Glutamatergic neuron (in vitro differentiated cells): ENCODE measurements at places on chromosomes 16 and 17. TPM values are rescaled to one million over a fixed set of nuclear protein-coding genes. Genes with fewer than 3 reads are reported as not detected.

GRCh38 chr17:42913981-42914617, 13.5 kb downstream of the G6PC1 start:
- no peak for DNase-seq

DNA sequence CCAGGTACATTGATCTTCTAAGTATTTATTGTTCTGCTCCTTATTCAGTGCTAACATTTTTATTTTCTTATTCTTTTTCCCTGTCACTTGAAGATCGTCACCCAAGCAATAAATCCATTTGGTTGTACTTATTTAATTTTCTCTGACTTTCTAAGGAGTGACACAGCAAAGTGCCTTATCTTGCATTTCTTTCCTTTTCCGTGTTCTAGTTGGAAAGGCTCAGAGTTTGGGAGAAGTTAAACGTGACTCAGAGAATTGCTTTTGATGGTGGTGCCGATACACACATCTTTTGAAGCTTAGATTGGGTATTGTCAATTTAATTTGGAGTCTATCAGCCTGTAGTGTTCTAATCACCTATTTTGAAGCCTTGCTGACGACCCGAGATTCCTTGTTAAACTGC, 72.0 kb downstream of the PITPNC1 start:
- DNase-seq, result no peak

GRCh38 chr16:20944861-20945574, 44.4 kb downstream of the LYRM1 start:
- no peak for DNase-seq

- DNase-seq, result no peak
These were observed 20.8 kb downstream of the UNC13D start for GRCh38 chr17:75823257-75824041.

- DNase-seq, result no peak
These were observed 72.0 kb downstream of the CNGB1 start for GRCh38 chr16:57898961-57899360.

GRCh38 chr16:16154281-16154951, 68.9 kb downstream of the ABCC6 start:
- DNase-seq, result no peak

ROGDI gene
- 113 TPM for total RNA-seq

DNA sequence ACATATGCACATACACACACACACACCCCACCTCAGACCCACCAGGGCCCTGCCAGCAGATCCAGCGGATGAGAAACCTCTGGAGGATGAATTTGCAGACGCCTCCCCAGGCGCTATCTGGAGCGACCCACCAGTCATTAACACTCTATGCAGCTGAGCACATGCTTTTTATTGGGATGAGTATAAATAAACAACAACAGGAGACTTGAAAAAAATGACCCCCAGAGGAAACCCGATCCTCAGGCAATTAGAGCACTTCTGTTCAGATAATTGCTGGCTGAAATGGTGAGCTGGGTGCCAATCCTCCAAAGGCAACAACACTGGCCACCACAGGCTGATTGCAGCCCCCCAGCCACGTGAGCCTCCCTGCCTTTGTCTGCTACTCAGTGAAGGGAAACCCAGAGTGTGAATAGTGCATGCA, 32.9 kb downstream of the DYNLRB2 start:
- peak; percentile 47 for DNase-seq

GRCh38 chr17:1227365-1227764, 42.9 kb upstream of the BHLHA9 start:
- no peak for DNase-seq

DNA sequence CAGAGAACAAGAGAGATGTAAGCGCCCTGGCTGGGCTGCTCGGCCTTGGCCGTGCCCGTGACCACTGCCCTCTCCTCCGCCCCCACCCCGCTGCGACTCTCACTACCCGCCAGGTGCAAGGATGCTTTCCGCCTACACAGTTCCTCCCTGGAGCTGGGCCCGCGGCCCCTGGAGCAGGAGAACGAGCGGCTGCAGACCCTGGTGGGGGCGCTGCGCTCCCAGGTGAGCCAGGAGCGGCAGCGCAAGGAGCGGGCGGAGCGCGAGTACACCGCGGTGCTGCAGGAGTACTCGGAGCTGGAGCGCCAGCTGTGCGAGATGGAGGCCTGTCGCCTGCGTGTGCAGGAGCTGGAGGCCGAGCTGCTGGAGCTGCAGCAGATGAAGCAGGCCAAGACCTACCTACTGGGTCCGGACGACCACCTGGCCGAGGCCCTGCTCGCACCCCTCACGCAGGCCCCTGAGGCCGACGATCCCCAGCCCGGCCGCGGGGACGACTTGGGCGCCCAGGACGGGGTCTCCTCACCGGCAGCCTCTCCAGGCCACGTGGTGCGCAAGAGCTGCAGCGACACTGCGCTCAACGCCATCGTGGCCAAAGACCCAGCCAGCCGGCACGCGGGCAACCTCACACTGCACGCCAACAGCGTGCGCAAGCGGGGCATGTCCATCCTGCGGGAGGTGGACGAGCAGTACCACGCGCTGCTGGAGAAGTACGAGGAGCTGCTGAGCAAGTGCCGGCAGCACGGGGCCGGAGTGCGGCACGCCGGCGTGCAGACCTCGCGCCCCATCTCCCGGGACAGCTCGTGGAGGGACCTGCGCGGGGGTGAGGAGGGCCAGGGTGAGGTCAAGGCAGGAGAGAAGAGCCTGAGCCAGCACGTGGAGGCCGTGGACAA, 9.2 kb upstream of the MRPL58 start:
- no peak for DNase-seq

GRCh38 chr17:49370971-49371834, 9.2 kb upstream of the ZNF652 start:
- DNase-seq, result no peak

DNA sequence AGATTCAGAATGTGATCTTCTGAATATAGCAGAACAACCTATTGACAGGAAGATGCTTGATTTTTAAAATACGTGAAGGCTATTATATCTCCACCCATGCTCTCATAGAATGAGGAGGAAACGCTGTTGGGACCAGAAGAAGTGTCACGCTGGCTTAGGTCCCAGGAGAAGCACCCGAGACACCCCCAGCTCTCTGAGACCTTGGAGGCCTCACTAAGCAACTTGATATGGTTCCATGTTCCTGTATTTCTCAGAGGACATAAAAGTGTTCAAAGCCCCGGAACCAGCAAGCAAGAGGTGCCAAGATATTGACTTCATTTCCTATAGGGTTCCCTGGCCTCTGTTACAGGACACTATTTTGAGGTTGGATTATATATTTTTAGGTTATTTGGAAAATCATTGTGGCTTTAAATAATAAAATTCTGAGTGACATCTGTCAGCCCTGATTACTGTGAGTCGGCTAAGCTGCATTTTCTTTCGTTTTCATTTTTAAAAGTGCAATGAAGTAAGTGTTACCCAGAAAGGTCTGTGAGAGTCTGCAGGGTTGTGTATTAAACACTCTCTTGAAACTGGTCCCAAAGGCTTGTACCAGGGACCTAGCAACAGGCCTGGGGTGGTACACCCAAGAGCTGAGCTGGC, 400.0 kb downstream of the SOX9 start:
- DNase-seq, result no peak

GRCh38 chr16:63613701-63614100, 1508.2 kb downstream of the CDH11 start:
- no peak for DNase-seq

- DNase-seq, result no peak
These were observed 14.9 kb downstream of the ITPRIPL2 start for GRCh38 chr16:19128454-19129200.

DNA sequence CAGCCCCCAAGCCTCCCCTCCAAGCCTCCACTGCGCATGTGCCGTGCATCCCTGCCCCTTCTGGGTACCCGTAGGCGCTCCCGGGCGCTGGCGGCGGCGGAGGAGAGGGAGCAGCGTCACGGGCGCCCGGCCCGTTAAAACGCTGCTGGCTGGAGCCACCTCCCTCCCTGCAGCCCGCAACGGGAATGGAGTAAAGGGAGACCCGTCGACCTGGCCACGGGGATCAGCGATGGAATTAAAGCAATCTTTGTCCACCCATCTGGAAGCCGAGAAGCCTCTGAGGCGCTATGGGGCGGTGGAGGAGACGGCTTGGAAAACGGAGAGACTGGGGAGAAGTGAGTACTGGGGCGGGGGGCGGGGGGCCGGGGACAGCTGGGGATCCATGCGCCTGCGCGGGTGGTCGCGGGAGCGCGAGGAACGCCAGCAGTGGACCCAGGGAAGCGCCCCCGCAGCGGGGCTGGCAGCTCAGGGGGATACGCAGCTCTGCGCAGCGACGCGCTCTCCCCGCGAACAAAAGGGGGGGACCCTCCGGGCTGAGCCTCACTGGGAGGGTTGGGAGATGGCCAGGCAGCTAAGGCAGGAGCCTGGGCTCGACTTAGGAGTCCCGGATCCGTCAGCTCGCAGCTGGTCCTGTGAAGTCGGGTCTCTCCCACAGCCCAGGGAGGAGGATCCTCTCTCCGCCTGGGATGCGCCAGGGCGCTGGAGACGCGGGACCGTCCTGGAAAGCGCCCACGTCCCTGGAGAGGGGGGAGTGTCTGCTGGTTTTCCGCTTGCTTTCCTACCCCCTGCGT, at the start of gene BMERB1:
TSS of gene BMERB1 (plus strand) at position 164 of the 791 bp plus-strand sequence. CDS start at position 230, 66 bp downstream.
- DNase-seq, result peak; percentile 94

- DNase-seq, result no peak
These were observed 357.3 kb upstream of the XYLT1 start for GRCh38 chr16:17828012-17828411.

MMP25 gene
- total RNA-seq, result not detected

APOBR gene
- not detected for total RNA-seq

DNA sequence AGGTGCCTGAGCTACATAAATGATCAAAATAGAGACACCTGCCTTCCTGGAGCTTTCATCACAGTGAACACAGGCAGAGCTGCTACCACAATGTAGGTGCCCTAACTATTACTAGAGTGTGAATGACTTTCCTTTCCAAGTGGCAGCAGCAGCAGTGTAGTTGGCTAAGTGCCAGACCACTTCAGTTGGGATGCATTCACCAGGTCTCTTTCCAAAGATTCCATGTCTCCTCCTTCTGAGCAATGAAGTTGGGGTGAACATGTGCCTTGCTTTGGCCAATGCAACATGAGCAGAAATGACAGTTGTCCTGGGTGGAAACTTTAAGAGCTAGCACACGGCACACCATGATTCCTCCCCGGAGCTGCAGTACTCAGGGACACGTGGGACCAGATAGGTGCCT, 23.3 kb upstream of the CACNG4 start:
- DNase-seq, result no peak

SHBG gene
- total RNA-seq, result not detected

- DNase-seq, result no peak
These were observed 136.3 kb downstream of the KCNJ12 start for GRCh38 chr17:21512307-21513011.

RAP1GAP2 gene
- total RNA-seq, result 86.0 TPM
